ENCODE measurements at places on chromosomes 4 and X. TPM values are rescaled to one million over a fixed set of nuclear protein-coding genes. Genes with fewer than 3 reads are reported as not detected.

The NWD2 gene
- total RNA-seq: 0.02 TPM

The CITED1 gene
- total RNA-seq: 8.1 TPM

- no peak overlapping the region for H3K27ac ChIP-seq
- no peak overlapping the region for H3K4me3 ChIP-seq
- no peaks in the 10 kb centered on the region for H3K27me3 ChIP-seq
- H3K4me1 ChIP-seq: no peaks in the 10 kb centered on the region
Observed at GRCh38 chrX:68287419-68287818, 145.9 kb downstream of the OPHN1 start.

GRCh38 chrX:5458300-5458842, 770.3 kb downstream of the NLGN4X start:
- no peaks in the 10 kb centered on the region for H3K36me3 ChIP-seq
- DNase-seq: no peak
- H3K27ac ChIP-seq: no peak overlapping the region
- no peaks in the 10 kb centered on the region for H3K4me1 ChIP-seq

DNA sequence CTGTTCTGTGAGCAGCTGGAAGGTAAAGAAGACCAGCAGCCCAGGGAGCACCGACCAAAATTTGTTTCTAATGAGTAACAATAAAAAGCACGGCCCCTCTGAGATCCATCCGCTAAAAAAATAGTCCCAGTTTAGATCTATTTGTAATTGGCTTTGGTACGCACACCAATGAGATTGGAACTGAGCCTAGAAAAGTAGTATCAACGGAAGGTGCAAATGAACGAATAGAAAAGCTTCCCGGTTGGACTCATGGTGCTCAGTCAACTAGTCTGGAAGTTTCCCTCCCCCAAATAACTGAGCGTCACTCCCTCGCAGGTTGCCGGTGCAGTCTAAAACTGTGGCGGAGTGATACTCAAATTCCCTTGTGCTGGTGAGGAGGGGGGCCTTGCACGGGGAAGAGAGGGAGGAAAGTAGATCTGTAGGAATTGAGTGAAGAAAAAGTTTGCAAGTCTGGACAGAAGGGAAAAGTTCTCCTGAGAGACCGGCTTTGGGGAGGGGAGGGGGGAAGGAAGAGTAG, at the start of gene COL4A5:
COL4A5 (plus strand) TSS at position 413 of the 517 bp plus-strand sequence. CDS start 288 bp downstream, outside the sequence.
- H3K36me3 ChIP-seq: no peaks in the 10 kb centered on the region
- H3K4me1 ChIP-seq: no peaks in the 10 kb centered on the region
- H3K27ac ChIP-seq: peak within 1 kb of the TSS; percentile 27
- H3K27me3 ChIP-seq: no peaks in the 10 kb centered on the region

GRCh38 chrX:13469963-13470684, 99.3 kb upstream of the EGFL6 start:
- no peak overlapping the region for H3K27ac ChIP-seq
- H3K27me3 ChIP-seq: no peaks in the 10 kb centered on the region
- H3K4me1 ChIP-seq: peaks cover 66% of the 10 kb centered on the region
- no peak overlapping the region for H3K4me3 ChIP-seq
- no peaks in the 10 kb centered on the region for H3K36me3 ChIP-seq

GRCh38 chrX:5907207-5907606, 321.5 kb downstream of the NLGN4X start:
- no peak overlapping the region for H3K4me3 ChIP-seq
- no peaks in the 10 kb centered on the region for H3K36me3 ChIP-seq
- H3K4me1 ChIP-seq: no peaks in the 10 kb centered on the region
- no peak overlapping the region for H3K27ac ChIP-seq
- H3K27me3 ChIP-seq: no peaks in the 10 kb centered on the region
